ENCODE measurements at places on chromosomes 16 and 17.

DNA sequence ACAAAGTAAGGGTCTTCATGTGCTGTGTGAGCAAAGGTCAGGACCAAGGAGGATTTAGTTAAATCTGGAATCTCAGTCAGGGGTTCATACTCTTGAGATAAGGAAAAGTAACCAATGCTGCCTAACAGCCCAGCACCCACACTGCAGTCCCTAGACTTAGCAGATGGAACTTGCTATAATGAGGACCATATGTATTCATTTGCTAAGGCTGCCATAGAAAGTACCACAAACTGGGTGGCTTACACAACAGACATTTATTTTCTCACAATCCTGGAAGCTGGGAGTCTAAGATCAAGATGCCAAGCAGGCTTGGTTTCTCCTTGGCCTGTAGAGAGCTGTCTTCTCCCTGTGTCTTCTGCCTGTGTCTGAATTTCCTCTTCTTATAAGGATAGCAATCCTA lies 20.8 kb downstream of the ZP2 start:
- no peak for DNase-seq

DNA sequence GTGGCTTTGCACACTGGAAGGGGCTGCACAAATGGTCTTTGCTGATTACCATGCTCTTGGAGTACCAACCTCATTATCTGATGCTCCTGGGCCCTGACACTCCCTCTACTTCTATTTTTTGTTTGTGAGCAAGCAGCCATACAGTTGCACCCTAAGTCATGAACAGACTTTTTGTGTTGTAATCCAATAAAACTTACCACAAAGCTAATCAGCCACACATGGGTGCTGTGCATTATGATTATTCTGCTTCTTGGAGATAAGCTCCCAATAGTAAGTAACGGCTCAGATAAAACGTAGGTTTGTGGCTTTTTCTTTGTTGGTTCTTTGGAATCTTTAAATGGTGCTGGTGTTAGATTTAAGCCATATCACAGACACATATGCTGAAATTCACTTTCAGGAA lies 76.2 kb downstream of the CCT6B start:
- DNase-seq: no peak

DNA sequence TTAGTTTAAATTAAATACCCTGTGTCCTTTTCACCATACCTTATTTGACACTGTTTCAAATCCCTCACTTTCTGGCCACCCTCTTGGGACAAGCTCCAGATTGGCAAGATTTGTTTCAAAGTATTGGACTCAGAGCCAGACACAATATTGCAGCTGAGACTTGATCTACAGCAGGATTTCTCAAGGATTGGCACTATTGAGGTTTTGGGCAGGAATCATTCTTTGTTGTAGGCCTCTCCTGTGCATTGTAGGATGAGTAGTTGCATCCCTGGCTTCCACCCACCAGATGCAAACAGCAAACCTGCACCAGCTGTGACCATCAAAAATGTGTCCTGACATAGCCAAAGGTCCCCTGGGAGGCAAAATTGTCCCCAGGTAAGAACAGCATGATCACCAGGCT lies 181.2 kb downstream of the CHD9NB start:
- no peak for DNase-seq

- DNase-seq: no peak
Measured at GRCh38 chr17:31252741-31253140, 44.3 kb downstream of the OMG start.

- no peak for DNase-seq
Measured at GRCh38 chr17:29972277-29972676, 30.8 kb downstream of the EFCAB5 start.

- DNase-seq: peak; percentile 29
Measured at GRCh38 chr16:30949650-30950515, 1.0 kb downstream of the ORAI3 start.

DNA sequence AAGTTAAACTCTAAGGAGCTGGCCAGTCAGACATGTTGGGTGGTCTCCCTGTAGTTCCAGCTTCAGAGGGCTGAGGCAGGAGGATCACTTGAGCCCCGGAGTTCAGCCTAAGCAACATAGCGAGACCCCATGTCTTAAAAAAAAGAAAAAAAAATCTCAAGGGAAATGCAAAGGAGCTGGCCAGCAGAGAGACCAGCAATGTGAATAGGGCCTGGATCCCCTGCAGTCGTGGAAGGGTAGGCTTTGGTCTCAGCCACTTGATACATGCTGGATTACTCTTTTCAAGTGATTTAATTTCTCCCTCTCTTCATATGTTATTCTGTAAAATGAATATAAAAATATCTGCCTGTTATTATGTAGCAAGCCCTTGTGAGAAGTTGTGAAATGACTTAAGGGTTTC lies 207.7 kb downstream of the SPECC1 start:
- DNase-seq: no peak
